HuH-7.5 (cell line): ENCODE measurements at places on chromosomes 6 and 20.

DNA sequence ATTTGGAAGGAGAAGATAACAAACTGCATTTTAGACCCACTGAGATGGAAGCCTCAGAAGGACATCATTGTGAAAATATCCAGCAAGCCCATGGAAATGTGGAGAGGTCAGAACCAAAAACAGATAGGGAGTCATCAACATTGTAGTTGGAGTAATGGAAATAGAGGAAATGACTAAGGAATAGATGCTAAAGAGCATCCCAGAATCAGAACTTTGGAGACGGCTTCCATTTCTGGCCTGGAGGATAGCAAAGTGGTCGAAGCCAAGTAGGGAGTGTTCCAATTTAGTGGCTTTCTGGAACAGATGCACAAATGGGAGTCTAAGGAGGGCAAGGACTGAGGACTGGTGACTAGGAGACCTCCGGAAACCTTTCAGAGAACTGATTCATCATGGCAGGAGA is 3.6 kb downstream of the BEND6 start:
- no peak for DNase-seq

DNA sequence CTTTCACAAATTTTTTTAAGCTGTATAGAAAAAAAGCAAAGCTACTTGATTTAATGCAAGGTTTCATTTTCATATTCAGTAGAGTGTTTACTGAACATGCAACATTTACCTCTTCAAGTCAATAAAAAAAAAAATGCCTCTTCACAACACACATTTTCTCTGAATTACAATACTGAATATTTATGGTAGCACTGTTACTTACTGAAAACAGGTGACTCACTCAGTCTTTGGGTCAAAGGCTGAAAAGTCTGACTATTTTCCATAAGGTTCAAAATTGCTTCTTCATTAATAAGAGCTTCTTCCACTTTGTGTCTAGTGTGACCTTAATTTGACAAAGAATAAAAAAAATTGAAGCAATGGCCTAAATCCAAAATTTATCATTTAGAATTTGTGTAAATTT is 101.9 kb downstream of the REV3L start:
- no peak for DNase-seq

- no peak for DNase-seq
Measured at GRCh38 chr6:5525209-5525608, 263.9 kb downstream of the FARS2 start.

- no peak for DNase-seq
Measured at GRCh38 chr6:56593801-56594318, 48.8 kb downstream of the DST start.

DNA sequence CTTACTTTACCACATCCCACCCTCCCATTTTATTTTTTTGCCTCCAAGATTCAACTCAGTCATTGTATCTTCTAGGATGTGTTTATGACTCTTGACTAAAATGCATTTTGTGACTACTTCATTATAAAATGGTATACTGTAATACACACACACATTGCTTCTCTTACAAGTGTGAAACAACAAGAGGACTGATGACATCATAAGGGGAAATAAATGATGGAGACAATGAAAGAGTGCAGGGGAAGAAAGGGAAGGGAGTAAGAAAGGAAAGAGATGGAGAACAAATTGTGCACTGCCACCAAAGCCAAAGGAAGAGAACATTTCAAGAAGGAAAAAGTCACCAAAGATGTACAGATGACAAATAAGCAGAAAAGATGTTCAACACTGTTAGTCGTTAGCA is 102.6 kb downstream of the CD164 start:
- no peak for DNase-seq

- DNase-seq = no peak
Measured at GRCh38 chr20:48898210-48898609, 23.3 kb upstream of the ARFGEF2 start.

DNA sequence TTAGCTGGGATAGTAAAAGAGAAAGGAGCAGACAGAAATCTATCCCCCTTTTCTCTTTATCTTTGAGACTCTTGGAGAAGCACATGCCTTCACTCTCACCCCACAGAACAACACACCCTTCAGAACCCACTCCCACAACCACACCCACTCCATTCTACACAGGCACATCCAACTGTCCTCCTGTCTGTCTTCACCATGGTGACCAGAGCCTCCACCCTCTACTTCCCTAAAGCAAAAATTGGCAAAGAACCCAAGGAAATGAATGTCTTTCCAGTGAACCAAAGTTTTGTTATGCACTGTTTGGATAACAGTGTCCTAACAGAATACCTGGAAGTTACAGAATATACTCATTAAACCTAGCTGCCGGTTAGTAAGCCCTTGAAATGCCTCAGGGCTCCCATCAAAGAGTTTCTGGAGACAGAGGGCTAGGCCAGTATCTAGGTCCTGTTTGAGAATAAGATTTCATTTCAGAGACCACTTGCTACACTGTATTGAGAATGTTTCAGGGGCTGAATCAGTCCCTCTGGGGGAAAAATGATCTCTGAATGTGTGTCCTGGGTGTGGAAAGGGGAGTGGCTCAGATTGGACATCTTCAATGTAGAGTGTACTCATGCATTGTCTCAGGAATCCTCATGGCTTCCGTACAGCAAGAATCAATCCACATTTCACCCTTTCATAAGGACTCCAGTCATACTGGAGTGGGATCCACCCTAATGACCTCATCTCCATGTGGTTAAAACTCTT is 101.1 kb downstream of the LY86 start:
- no peak for DNase-seq

DNA sequence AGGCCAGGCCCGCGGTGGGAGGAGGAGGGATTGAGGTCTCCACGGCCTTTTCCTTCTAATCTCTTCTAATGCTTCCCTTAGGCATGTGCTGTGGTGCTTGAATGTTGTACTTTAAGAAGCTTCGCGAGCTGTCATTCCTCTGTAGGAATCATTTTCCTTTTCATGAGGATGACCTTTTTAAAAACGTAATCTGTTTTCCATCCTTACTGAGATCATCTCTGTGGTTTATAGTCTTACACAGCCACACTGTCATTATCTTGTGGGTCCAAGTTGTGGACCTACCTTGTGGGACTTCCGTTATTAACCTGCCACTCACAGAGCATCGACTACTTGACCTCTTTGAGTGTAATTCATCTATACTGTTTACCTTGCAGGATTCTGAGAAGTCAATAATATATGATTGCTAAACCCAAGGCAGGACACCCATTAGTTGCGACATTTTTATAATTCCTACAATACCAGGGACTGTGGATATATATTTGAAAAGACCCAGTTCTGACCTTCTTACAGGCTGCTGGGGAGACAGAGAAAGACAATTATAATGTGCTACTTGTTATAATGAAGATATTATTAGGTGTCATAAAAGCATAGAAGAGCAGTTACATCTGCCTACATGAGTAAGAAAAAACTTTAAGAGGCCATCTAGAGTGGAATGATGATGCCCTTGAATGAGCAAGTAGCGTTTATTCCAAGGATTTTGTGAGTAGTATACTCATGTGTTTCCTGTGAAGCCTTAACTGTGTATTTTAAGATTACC is 842 bp downstream of the SLC25A27 start:
- no peak for DNase-seq
